ENCODE measurements at places on chromosomes 1 and 21.

DNA sequence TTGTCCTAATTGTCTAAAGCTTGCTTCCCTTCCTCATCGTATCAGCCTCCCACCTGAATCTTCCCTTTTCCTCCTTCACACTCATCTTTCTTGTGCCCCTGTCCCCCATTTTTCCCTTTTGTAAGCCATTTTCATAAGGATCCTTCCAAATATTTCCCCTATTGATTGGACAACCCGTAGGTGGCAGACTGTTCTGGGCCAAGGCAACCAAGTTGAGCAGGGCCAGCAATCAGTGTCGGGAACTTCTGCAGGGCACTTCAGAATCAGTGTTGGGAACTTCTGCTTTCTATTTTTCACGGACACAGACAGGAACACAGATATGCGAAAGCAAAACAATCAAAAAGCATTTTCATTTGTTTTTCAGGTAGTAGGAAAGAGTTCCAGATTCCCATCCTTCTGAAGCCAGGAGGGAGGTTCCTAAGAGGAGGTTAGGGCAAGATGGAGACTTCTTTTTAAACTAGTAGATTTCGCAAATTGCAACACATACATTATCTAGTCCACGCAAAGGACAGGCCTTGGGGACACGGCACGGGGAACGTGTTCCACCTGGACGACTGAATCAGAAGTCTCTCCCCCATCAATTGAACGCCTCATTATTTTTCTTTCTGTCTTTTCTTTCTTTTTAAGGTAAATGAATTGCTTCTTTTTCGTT lies 691 bp upstream of the MPZL1 start:
- DNase-seq, result no peak

DNA sequence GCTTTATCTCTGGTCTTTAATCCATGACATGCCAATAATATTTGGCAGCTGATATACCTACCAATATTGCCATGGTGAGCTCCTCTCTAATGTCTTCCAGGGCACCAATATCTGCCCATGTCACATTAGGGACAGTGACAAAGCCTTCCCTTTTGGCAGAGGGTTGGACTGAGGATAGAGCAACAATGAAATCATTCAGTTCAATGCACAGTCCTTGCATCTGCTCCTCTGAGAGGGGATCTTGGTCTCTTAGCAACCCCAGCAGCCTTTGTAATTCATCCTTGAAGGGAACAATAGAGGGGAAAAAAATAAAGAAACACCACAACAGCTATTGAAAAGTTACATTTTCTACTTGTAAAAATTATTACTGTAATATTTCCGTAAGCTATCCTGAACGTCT lies 42.3 kb downstream of the NVL start:
- DNase-seq, result no peak

- no peak for DNase-seq
Observed at GRCh38 chr1:206834711-206835110, 30.7 kb upstream of the IL20 start.

GRCh38 chr1:39098546-39099250 lies 72.5 kb downstream of the NDUFS5 start:
- peak; percentile 86 for DNase-seq

DNA sequence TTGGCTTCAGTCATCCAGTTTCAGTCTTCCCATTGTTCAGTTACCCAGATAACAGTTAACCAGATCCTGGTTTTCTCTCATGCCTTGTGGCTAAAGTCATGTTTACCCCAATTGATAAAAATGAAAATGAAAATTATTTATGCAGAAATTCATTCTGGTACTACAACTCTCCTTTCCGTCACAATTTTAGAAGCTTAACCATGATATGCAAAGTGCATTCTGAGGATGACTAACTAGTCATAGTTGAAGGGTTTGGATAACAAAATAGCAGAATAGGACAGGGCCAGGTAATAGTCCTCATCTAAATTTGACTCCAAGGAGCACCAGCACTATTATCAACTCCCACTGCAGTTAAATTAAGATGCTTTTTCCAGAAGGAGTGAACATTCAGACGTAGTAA lies 94.7 kb downstream of the NTMT2 start:
- no peak for DNase-seq

DNA sequence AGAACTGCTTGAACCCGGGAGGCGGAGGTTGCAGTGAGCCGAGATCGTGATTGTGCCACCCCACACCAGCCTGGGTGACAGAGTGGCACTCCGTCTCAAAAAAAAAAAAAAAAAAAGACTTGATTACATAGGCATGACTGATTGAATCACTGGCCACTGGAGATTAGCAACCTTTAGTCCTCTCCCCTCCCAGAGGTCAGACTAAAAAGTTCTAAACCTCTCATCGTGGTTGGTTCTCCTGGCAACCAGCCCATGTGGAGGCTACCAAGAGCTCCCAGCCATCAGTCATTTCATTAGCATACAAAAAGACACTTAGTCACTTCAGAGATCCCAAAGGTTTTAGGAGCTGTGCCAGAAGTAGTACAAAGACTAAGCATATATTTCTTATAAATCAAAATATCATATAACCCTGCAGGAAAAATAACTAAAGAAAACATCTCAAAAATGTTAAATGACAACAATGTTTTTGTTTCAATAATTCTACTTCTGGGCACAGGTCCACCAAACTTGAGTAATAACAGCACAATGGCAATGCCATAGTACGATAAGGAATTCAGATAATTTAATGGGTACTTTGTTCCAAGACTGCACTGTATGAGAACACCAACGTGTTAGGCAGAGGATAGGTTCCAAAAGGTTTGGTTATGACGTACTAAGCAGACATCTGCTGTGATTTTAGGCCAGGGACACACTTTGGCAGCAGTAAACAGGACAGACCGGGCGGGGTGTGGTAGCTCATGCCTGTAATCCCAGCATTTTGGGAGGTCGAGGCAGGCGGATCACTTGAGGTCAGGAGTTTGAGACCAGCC lies 18.1 kb downstream of the USP48 start:
- no peak for DNase-seq

DNA sequence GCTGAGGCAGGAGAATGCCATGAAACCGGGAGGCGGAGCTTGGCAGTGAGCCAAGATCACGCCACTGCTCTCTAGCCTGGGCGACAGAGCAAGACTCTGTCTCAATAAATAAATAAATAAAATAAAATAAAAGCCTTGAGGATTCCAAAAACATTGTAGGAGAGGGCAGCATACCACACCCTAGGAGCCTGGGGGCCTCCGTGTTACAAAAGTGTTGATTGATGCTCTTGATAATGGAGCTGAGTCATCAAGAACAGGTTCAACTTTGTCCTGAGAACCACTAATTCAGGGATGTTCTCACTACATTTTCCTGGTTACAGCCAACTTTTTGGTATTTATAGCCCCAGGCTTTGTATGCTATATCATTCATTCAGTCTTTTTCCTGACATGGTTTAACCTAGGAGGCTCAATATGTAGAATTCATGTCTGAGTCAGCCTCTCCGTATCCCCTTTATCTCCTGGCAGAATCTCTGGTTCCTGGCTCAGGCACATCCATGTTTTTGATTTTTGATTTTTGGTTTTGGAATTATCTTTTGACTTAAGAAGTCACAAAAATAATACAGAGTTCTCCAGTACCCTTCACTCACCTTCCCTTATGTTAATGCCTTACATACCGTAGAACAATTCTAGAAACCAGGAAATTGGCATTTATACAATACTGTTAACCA lies 69.4 kb downstream of the LRRC8D start:
- DNase-seq, result no peak

- DNase-seq, result no peak
Observed at GRCh38 chr1:204507317-204508105, 8.7 kb upstream of the MDM4 start.
